ENCODE measurements at places on chromosomes 1 and 21. TPM values are rescaled to one million over a fixed set of nuclear protein-coding genes. Genes with fewer than 3 reads are reported as not detected.

DNA sequence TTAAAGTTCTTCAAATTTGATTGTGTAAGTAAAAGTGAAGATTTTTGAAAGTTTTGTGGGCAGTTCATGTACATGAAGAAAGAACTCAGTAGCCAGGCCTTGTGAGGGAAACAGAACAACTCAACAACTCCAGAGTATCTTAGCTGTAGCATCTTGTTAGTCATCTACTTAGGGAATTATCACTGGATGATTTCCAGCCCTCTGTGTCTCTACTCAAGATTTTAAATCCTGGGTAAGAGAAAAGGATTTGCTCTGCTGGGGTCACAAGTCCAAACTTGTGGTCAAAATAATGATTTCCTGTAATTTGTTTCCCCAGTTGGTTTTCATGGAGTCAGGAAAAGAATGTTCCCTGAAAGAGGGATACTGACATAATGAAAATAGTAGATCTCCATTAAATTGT is 8.2 kb downstream of the OR10T2 start:
- no peak for DNase-seq

Gene URB2
- 11.0 TPM for total RNA-seq

Gene RIT1
- total RNA-seq = 32.6 TPM

DNA sequence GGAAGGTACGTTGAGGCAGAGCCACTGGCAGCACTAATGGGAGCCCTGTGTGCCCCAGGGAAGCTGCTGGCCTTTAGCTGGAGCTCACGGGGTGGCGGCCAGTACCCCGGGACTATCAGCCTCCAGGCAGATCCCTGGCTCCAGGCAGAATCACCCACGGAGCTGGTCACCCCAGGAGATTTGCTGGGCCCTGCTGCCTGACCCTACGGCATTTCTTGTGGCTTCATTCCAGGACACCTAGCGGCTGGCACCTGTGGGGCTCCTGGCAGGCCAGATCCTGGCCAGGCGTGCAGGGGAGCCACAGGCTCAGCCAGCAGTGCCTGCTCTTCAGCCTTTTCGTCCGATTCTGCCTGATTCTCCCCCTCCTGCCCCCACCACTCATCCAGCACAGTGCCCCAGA is 7.1 kb downstream of the PADI1 start:
- DNase-seq = no peak

DNA sequence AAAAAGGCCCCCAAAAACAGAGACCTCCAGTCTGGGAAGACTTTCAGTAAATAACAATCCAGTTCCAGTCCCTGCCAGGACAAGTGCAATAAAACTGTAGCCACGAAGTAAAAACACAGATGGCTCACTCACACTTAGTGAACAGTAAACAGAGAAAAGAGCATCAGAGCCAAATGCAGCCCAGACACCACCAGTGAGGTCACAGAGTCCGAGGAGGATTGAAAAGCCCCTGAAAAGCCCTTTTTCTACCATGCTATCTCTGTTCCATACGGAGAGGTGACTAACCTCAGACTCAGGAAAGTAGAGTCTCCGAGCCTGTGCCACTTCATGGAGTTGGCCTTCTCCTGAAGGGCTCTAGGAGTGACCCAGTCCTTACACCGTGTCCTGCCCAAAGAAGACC is 84.5 kb downstream of the COLGALT2 start:
- no peak for DNase-seq

DNA sequence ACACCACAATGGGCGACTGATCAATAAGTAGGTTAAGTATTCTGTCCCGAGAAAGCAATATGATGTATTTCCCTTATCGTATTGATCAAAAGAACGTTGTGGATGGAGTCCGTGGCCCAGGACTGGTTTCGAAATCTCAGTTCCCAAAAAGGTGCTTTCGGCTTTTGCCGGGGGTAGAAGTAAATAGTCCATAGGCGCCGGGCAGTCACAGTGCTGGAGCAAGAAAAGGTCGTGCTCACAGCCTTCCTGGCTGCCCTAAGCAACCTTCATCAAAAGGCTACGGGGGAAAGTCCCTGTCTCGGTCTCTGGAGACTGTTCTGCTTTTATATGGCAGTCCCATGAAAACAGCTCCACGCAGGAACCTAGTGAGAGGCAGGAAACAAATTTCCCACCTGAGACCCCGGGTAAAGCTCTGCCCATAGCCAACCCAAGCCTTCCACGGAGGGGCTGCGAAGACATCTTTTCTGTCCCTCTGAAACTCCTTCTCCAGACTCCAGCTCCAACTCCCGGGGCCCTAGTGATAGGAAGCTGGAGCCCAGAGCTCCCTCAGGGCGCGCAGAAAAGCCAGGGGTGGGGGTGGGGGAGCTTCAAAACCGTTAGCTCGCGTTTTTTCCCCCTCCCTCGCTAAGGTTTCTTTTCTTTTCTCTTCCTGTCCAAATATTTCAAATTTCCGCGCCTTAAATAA is 7.0 kb downstream of the CDKN2C start:
- DNase-seq = peak; percentile 9

Gene NENF
- 78.7 TPM for total RNA-seq

DNA sequence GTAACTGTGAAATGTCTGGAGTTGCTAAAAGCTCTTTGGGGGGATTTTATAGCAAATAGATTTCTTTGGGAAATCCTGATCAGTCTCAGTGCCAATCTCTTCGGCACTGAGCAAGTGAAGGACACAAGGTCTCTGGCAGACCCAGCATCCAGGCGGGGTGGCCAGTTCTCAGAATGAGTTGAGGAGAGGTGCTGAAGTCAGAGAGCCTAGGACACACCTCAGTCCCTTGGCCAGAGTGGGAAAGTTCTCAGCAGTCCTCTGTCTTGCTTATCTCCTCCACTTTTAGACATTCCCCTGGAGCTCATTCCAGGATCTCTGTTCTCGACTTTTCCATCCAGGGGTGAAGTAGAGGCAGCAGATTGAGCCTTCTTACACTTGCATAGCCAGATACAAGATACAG is 6.7 kb downstream of the HLX start:
- DNase-seq = no peak

GRCh38 chr21:41048623-41049022 is 119.3 kb upstream of the BACE2 start:
- DNase-seq = no peak

Gene FAM163A
- 0.21 TPM for total RNA-seq

DNA sequence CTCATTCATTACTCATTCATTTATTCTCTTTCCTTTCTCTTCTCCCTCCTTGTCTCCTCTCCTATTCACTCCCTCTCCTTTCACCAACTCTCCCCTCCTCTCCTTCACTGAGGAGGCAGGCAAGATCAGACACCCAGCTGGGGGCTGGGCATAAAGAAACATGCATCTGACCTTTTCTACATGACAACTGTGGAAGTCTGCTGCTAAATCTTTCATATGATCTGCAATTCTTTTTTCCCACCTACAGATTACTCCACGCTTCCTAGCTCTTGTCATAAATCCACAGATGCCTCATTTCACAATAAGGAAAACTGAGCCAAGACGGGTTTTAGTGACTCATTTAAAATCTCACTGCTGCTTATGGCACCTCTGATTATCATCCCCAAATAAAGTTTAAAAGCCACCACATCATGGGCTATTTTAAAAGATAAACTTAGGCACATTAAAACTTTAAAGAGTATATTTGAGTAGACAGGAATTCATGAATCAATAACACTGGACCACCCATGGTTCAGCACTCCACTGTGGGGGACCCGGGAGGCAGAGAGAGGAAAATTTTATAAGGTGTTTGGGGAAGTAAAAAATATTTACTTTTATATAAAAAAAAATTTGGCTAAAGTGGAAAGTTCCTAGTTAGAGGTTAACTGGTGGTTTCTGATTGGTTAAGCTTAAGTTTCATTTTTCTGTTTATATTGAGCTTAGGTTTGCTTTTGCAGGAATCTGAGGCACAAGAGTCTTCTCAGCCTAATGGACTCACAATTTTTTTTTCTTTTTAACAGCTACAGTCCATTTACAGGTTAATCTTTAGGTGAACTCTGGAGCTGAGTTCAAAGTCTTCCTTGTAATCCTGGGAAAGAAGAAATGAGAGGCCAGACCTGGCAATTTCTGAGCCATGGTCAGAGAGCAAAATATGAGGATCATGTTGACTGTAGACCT is 55.8 kb upstream of the DNAH14 start:
- no peak for DNase-seq

DNA sequence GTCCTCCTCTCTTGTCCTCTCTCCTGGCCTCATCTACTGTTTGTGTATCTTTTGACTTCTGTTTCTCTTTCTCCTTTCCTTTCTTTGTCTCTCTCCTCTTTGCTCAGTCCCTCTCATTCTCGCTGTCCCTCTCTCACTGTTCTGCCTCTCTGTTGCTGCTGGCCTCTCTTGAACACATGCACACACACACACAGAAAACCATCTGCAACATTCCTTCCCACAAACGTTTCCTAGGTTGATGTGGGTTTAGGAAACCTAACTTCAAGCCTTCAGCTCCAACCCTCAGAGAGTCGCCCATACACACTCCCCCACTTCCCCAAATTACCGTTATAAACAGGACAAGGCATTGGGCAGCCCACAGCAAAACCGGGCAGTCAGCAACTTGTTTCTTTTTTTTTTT is 10.9 kb upstream of the SSBP3 start:
- DNase-seq = no peak

GRCh38 chr1:109252893-109253802 is 3.8 kb downstream of the CELSR2 start:
- peak; percentile 80 for DNase-seq

GRCh38 chr1:156577550-156577949 is 2.0 kb upstream of the TTC24 start:
- DNase-seq = no peak

Gene FAM72C
- 0.51 TPM for total RNA-seq

GRCh38 chr21:27513016-27513415 is 546.1 kb upstream of the ADAMTS5 start:
- DNase-seq = peak; percentile 15

Gene CHD5
- 1.1 TPM for total RNA-seq

- no peak for DNase-seq
Observed at GRCh38 chr1:201876148-201876818, 12.4 kb upstream of the SHISA4 start.

DNA sequence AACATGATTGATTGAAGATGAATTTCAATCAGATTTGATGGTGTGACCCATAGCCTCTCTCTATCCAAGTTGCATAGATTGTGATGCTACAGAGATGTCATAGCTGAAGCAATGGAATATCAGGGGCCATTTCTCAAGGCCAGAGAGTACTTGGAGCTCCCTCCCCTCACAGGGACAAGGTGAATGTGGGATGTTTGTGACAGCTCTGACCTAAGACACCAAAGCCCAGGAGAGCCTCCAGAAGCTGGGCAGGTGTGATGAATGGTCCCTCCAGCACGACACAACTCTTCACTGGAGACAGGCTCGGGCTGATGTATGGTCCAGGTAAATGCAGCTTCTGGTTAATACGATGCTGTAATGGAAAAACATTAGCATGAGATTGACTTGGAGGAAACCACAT is 101.0 kb upstream of the ZC3H12A start:
- DNase-seq = no peak

DNA sequence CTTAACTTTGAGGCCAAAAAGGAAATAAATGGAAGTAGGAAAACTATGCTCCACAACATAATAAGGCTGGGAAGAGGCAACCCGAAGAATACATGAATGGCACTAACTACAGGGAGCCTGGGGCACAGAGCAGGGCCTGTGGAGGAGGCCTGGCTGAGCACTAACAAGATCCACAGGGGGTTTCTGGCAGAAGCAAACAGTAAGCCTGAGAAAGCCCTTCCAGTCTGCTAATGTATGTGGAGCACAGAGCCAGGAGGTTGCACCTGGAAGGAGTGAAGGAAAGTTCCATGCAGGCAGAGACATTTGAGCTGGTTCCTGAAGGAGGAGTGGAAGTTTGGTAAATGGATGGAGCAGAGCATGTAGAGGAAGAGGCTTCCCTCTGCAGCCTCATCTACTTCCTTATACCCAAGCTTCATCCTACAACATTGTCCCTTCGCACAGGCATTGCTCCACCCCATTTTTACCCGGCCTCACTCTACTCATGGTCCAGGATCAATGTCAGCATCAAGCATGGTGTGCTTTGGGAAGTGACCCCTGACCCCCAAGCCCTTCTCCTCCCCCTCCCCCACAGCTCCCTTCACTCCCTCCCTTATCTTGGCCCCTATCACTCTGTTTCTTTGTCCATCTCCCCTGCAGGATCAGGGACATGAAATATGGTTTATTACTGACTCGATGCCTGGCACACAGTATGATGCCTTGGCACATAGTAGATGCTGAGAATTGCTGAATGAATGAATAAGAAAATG is 23.3 kb downstream of the SHISA4 start:
- no peak for DNase-seq

DNA sequence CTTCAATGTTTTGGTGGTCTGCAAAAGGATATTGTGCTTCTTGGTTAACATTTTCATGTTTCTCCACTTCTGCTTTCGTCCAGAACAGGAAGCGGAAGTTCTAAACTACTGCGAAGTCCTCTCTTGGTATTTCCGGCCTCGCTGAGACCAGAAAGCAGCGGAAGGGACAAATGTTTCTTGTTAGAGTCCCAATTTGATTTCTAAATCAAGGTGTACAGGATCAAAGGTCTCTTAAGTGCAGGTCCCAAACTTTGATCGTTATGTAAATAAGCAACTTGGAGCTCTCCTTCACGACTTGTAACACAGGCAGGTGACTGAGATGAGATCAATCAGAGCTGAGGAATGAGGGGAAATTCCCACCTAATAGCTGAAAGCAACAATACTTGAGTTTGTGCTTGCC is 40.1 kb upstream of the HMCN1 start:
- DNase-seq = peak; percentile 23

Gene EFCAB7
- total RNA-seq = 17.7 TPM
